ENCODE measurements at places on chromosomes 2 and 18. TPM values are rescaled to one million over a fixed set of nuclear protein-coding genes. Genes with fewer than 3 reads are reported as not detected.

Gene IL1RL2
- 1.6 TPM for total RNA-seq

Gene ZNF516
- 21.7 TPM for total RNA-seq

Gene ASTL
- total RNA-seq = not detected

Gene CCDC68
- 4.4 TPM for total RNA-seq

Gene SH3RF3
- total RNA-seq = 6.5 TPM

Gene PDCD1
- 0.23 TPM for total RNA-seq

Gene MYOM1
- 10.4 TPM for total RNA-seq

Gene DTNA
- 101 TPM for total RNA-seq

Gene ABCG8
- total RNA-seq = 1.2 TPM

Gene BCL11A
- total RNA-seq = 71.5 TPM

Gene LBX2
- total RNA-seq = not detected

Gene ANKRD62
- 0.23 TPM for total RNA-seq

Gene FSHR
- 0.46 TPM for total RNA-seq

Gene PPM1B
- 69.7 TPM for total RNA-seq

Gene ACKR3
- total RNA-seq = 12.7 TPM

Gene CCDC85A
- total RNA-seq = 38.1 TPM

Gene KCNJ3
- 15.9 TPM for total RNA-seq

Gene PAIP2B
- total RNA-seq = 20.3 TPM

Gene LRRTM4
- 70.6 TPM for total RNA-seq

Gene FAM237A
- 0.46 TPM for total RNA-seq

Gene APOB
- 0.69 TPM for total RNA-seq

Gene TGFA
- total RNA-seq = 18.2 TPM

Gene WDR7
- 138 TPM for total RNA-seq

Gene IL36RN
- not detected for total RNA-seq

Gene FBXO41
- total RNA-seq = 37.6 TPM

Gene HOXD12
- total RNA-seq = not detected

Gene FIGN
- 40.4 TPM for total RNA-seq

Gene PSME4
- 42.9 TPM for total RNA-seq

Gene CRYGC
- total RNA-seq = not detected

Gene CHMP1B
- total RNA-seq = 49.8 TPM

Gene NPAS2
- 10.6 TPM for total RNA-seq

Gene NIF3L1
- 34.4 TPM for total RNA-seq

Gene CABYR
- 19.6 TPM for total RNA-seq

Gene IL1F10
- total RNA-seq = not detected

Gene CD207
- not detected for total RNA-seq

Gene EFR3B
- 72.9 TPM for total RNA-seq

Gene CYRIA
- total RNA-seq = 79.6 TPM

Gene CCL20
- not detected for total RNA-seq

Gene MARS2
- total RNA-seq = 9.9 TPM

Gene NEB
- total RNA-seq = 3.2 TPM

Gene SP140
- total RNA-seq = 2.1 TPM

Gene CFAP65
- total RNA-seq = 2.3 TPM

Data from diencephalon (tissue), 1 donor.